WTC11 (cell line): ENCODE measurements at places on chromosomes 12 and 14.

GRCh38 chr12:95784915-95785314, 5.6 kb downstream of the NTN4 start:
- DNase-seq = no peak

GRCh38 chr14:101737414-101738339, 23.8 kb upstream of the PPP2R5C start:
- DNase-seq = no peak

DNA sequence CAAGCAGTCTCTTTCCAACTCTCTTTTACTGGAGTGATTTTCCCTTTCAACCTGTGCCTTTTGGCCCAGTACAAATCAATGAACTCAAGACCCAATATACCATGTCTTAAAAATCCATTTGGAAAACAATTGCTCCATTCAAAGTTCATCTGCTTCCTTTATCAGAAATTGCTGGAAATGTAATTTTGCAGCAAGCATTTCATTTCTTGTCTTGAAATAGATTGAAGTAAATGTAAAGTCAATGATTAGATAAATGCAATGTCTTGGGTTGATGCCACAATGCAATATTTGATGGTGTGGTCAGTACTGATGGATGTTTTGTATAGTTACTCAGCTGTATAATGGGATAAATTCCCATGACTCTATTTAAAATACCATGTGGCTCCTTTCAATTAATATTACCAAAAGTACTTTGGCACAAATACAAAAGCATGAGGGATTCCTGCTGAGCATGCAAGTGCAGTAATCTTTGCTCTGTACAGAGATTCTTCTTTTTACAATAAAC, 707.7 kb upstream of the NOVA1 start:
- no peak for DNase-seq

GRCh38 chr14:22465201-22465840, 123.7 kb downstream of the DAD1 start:
- DNase-seq = no peak

DNA sequence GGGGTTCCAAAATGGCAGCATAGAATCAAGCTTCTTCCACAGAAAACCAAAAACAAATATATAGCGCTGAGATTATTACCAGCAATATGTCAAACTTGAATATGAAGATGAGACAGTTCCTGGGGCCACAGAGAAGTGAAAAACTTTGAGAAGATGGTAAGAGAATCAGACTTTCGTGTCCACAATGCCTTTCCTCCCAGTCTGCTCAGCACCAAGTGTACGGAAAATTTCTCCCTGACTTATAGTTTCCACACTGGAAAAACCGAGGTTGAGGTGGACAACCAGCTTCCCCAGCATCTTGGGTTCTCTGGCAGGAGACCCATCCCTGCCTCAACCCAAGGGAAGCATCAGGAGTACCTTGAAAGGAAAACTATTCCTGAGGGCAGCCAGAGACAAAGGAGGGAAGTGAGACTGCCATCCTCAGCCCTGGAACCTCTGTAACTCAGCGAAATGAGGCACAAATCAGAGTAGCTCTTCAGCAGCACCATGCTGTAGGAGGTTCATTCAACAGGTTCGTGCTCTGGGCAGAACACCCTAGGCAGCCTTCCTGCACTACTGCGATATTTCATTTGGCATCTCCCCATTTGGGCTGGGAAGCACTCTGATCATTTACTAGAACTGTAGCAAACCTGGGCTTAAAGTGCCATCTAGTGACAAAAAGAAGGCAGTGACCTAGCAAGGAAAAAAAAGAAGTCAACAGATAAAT, 52.4 kb upstream of the CAPRIN2 start:
- DNase-seq = peak; percentile 37
